T47D (cell line): ENCODE measurements at places on chromosomes 7 and 10.

GRCh38 chr10:12466704-12467305 is 117.5 kb downstream of the CAMK1D start:
- DNase-seq: no peak

GRCh38 chr7:2800220-2800930 is 43.7 kb downstream of the GNA12 start:
- no peak for DNase-seq

- no peak for DNase-seq
Measured at GRCh38 chr7:4297918-4298219, 384.2 kb upstream of the FOXK1 start.

DNA sequence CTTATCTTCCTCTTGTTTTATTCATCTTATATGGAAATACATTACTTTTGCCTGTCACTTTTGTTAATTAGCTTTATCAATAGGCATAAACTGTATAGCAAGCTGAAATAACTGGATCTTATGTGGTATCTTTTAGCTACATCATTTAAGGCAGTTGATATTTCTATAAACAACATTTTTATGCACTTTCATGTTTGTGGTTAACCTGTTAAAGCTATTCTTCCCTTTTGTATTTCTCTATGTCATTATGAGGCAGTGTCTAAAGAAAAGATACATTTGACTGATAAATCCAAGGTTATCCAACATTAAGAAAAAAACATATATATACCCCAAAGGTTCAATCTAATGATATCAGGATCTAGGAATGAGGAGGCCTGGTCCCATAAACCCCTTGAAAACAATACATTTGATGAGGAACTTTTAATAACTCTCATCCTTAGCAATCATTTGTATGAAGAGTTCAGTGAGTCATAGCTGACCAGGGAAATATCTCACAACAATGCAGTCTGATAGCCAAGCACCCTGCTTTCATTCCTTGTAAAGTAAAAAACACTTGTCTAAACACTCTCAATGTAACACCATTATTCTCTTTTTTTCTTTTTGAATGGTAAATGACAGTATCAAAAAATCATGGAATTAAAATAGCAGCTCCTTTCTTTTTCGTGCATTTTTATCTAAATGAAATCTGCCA is 300.9 kb downstream of the NEBL start:
- DNase-seq: no peak
